Smooth muscle cell of bladder (primary cell): ENCODE measurements at places on chromosomes 12 and 14. TPM values are rescaled to one million over a fixed set of nuclear protein-coding genes. Genes with fewer than 3 reads are reported as not detected.

Gene PRH2
- 0.14 and 0.18 TPM in 2 replicates for total RNA-seq

Gene LBHD2
- not detected in 2 replicates for total RNA-seq

Gene RAD51AP1
- total RNA-seq, result 1.3 and 1.7 TPM in 2 replicates

Gene ANKRD33
- total RNA-seq, result 0.09 TPM in 1 of 2 replicates, not detected in the other

Gene CIROP
- under 0.01 and 0.18 TPM in 2 replicates for total RNA-seq

Gene KLRB1
- total RNA-seq, result under 0.01 TPM in 1 of 2 replicates, not detected in the other

Gene RNASE7
- not detected in 2 replicates for total RNA-seq

Gene FIGNL2
- total RNA-seq, result under 0.01 TPM in 1 of 2 replicates, not detected in the other

Gene CLEC12A
- not detected in 2 replicates for total RNA-seq

Gene PRIMA1
- total RNA-seq, result not detected in 2 replicates

Gene UBE3B
- total RNA-seq, result 27.6 and 36.3 TPM in 2 replicates

Gene LTBR
- 52.3 and 71.6 TPM in 2 replicates for total RNA-seq

Gene SSTR1
- 3.0 and 5.2 TPM in 2 replicates for total RNA-seq

Gene EIF2S3B
- 0.92 and 16.2 TPM in 2 replicates for total RNA-seq

Gene GCN1
- total RNA-seq, result 72.4 and 102 TPM in 2 replicates

Gene LRRIQ1
- 0.14 and 0.28 TPM in 2 replicates for total RNA-seq

Gene ADAMTS20
- under 0.01 TPM in 1 of 2 replicates, not detected in the other for total RNA-seq

Gene KLRC3
- total RNA-seq, result not detected in 2 replicates

Gene KRT5
- total RNA-seq, result 1.3 and 2.3 TPM in 2 replicates

Gene PA2G4
- 86.5 and 93.8 TPM in 2 replicates for total RNA-seq

Gene LYZ
- 0.09 TPM in 1 of 2 replicates, not detected in the other for total RNA-seq

Gene MAP1LC3B2
- 0.14 and 0.28 TPM in 2 replicates for total RNA-seq

Gene GDF3
- total RNA-seq, result not detected in 2 replicates

Gene ATF7
- total RNA-seq, result 5.5 and 7.9 TPM in 2 replicates

Gene MSI1
- not detected in 2 replicates for total RNA-seq

Gene DIO2
- 2.4 and 14.1 TPM in 2 replicates for total RNA-seq

Gene INSM2
- total RNA-seq, result not detected in 2 replicates

Gene HVCN1
- total RNA-seq, result 4.8 and 8.5 TPM in 2 replicates

Gene PSMD9
- total RNA-seq, result 77.2 and 88.6 TPM in 2 replicates

Gene WNT1
- not detected in 2 replicates for total RNA-seq

Gene SPX
- total RNA-seq, result under 0.01 and 0.18 TPM in 2 replicates

Gene CKB
- total RNA-seq, result 11.4 and 24.4 TPM in 2 replicates

Gene POTEM
- total RNA-seq, result not detected in 2 replicates

Gene GYS2
- total RNA-seq, result not detected in 2 replicates

Gene RABGGTA
- 16.6 and 20.1 TPM in 2 replicates for total RNA-seq

Gene TEX22
- 0.37 and 0.43 TPM in 2 replicates for total RNA-seq

Gene SRRM4
- under 0.01 TPM in 2 replicates for total RNA-seq

Gene PWP1
- 77.3 and 83.1 TPM in 2 replicates for total RNA-seq

Gene SCAF11
- total RNA-seq, result 33.6 and 39.2 TPM in 2 replicates

Gene KERA
- total RNA-seq, result not detected in 2 replicates

Gene NID2
- 333 and 336 TPM in 2 replicates for total RNA-seq

Gene SAMD15
- 3.1 TPM in 2 replicates for total RNA-seq

Gene WSCD2
- total RNA-seq, result not detected in 2 replicates

Gene ADIPOR2
- 25.6 and 27.7 TPM in 2 replicates for total RNA-seq

Gene AKAP3
- total RNA-seq, result 0.85 and 1.5 TPM in 2 replicates
